CD4-positive, alpha-beta T cell treated with Interleukin-17A for 1 hour (primary cell): ENCODE measurements at places on chromosomes 11 and 22.

DNA sequence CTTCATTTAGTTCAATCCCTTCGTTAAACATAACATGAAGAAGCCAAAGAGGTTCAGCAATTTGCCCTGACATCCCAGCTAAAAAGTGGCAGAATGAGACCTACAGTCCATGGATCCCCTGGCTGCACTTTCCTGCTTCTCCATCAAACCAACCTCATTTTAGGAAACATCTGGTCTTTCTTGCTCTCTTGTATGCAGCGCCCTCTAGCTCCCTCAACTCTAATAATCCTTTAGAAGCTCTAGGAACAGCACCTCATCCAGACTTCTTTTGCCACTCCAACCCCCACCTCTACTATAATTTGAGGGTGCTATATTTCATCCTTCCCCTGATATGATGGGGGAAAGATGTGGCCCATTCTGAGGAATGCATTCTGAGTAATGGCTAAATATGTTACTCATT is 7.4 kb downstream of the CNTF start:
- DNase-seq = peak; percentile 32

GRCh38 chr22:43426816-43427215 is 15.0 kb downstream of the MPPED1 start:
- DNase-seq = no peak

DNA sequence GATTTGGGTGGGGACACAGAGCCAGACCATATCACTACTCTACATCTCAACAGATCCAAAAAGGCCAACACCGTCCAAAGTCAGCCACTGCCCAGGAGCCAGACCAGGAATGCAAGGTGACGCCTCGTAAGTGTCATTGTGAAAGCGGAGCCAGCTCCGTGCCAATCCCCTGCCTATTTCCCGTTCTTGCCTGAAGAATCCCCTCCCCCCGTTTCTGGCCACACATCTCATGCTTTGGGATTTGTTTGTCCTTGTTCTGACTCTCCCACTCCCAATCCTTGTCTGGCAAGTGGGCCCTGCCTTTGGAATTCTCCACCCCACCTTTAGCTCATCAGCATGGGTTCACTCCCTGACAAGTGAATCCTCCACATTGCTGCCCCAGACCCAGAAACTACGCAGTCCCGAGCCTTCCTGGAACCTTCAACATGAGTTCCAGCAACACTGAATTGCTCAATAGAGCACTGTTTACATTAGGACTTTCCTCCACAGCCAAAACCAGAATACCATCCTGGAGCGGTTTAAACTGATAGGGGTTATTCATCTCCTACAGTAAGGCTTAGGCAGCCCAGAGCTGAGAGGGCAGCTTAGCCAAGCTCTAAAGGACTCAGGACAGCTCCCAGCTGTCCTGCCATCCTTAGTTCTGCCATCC is 6.0 kb upstream of the SLC35C1 start:
- no peak for DNase-seq

DNA sequence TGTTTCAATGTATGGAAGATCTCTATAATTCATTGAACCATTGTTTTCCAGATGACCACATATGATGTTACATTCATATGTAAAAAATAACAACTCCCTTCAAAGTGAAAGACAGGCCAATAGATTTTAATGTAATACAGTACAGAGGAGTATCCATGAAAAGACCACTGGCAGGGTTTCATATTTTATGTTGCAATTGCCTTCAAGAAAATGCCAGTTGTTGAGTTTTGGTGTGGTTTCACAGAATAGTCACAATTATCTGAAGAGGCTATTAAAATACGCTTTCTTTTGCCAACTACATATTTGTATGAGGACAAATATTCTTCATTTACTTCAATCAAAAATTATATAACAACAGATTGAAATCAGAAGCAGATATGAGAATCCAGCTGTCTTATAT is 14.3 kb downstream of the AMOTL1 start:
- DNase-seq = no peak

- DNase-seq = no peak
These were observed 63.8 kb upstream of the APOA1 start for GRCh38 chr11:116901211-116901610.

GRCh38 chr11:27207025-27207650 is 155.9 kb downstream of the CCDC34 start:
- DNase-seq = no peak

- DNase-seq = no peak
These were observed 38.5 kb upstream of the LRRC4C start for GRCh38 chr11:41497974-41498373.

DNA sequence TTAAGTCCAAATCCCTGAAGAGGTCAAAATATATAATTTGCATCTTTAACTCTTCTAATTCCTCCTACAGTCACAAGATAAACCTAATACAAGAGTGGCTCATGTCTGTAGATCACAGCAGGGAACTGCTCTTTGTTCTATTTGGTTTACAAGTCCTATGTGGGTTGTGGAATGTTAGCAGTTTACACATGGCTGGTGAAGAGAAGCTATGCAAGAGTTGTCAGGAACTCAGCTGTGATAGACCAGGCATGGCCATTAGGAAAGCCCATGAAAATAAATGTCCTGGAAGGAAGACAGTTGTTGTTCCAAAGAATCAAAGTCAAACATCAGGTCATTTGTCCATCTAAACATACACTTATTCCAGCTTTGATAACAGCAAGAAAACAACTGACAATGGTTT is 312.4 kb upstream of the PITPNB start:
- no peak for DNase-seq

DNA sequence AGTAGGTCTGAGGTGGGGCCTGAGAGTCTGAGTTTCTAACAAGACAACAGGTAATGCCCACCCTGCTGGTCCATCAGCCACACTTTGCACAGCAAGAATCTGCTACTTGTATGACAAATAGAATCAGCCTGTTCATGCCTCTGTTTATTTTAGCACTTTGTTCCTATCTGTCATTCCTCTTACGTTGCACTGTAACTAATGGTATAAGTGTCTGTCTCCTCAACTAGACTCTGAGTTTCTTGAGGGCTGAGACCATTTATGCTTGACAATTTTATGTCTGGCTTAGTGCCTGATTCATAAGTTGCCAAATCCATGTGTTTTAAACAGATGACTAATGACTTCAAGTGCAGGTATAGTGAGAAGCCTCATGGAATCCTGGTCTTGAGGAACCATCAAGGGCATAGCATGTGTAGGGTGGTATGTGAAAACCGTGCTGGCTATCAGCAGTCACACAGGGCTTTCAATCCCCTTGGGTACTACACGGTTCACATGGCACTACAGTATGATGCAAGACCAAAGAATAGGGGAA is 209.7 kb downstream of the C11orf91 start:
- DNase-seq = no peak

- DNase-seq = no peak
These were observed 109.2 kb upstream of the MTMR2 start for GRCh38 chr11:96033095-96033494.

DNA sequence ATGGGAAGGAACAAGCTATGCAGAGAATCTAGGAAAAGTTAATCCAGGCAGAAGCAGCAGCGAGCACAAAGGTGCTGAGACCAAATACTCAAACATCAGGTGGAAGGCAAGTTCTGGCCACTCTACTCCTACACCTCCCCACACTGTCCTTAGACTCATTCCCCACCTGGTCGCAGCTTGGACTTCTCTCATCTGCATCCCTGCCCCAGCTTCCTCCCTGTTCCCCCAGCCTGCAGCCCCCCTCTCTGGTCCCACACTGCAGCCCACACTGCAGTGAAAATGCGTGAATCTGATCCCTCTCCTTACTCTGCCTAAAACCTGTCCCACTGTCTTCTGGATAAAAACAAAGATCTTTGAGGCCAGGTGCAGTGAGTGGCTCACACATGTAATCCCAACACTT is 9.1 kb downstream of the TPBGL start:
- no peak for DNase-seq

DNA sequence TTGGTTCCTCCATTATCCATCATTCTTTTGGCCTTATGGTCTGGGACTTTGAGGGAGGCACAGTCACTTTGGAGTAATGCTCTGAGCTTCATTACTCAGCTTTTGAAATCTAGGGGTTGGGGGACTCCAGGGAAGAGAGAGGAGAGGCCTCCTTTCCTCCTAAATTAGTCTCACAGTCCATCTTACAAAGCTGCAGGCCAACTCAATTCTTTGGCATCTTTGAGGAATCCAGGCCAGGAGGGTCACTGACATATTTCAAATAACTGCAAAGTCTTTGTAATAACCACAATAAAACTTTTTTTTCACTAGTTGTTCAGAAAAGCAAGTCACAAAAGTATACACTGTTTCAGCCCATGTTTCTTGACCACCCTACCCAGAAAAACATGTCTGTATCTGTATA is 73.3 kb upstream of the FAR1 start:
- no peak for DNase-seq

DNA sequence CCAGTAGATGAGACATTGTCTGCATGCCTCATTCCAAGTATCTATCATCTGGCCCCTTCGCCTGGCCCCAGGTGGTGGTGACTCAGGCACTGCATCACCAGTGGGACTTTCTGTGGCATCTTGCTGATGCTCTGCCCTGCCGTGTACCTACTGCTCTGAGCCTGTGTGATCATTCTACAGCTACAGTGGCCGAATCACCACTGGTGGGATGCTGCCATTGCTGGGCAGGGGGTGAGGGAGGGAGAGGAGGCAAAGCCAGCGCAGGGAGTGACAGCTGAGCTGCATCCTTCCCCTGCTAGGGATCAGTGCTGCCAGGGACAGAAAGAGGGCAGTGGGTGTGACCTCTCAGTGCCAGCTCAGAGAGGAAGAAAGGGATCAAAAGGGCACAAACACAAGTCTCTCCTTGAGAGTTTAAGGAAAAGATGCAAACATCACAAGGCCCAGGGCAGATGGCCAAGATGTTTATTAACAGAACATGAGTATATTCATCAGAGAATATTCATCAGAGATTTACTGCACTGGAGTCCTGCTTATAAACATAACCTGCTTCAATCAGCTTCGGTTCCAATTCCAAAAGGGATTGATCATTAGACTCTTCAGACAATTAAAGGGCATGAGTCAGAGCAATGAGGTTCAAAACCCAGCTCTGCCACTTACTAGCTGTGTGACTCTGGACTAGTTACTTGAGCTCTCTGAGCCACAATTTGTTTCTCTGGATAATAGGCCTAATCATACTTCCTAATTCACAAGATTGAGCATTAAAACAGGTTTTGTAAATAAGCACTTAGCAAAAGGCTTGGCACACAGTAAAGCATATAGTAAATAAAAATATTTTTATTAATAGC is 109.8 kb downstream of the NAT10 start:
- DNase-seq = no peak

GRCh38 chr11:121426476-121427399 is 25.4 kb upstream of the SORL1 start:
- DNase-seq = peak; percentile 48

DNA sequence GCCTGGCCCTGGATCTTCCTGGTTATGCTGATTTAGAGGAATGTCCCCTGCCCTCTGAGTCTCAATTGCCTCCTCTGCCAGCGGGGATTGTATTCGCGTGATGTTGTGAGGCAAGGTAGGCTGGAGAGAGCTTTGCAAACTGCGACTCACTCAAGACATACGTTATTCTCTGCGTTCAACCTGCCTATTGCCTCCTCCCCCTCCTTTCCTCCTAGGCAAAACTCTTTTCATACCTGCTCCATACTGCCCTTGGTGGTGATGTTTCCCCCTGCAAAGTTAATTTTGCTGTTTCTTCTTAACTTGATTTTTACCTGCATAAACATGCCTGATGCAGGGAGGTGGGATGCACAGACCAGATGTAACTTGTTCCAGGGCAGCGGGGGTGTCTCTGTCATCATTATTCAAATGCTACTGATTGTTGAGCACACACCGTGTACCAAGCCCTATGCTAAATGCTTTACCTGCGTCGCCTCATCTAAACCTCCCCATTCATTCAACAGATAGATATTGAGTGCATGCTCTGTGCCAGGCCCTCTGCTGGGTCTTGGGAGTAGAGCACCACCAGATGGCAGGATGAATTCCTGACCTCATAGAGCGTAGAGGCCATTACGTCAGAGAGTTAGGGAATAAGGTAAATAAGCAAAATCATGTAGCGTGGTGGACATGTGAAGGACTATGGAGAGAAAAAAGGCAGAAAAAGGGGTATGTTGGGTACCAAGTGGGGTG is 29.0 kb downstream of the SGSM1 start:
- no peak for DNase-seq

DNA sequence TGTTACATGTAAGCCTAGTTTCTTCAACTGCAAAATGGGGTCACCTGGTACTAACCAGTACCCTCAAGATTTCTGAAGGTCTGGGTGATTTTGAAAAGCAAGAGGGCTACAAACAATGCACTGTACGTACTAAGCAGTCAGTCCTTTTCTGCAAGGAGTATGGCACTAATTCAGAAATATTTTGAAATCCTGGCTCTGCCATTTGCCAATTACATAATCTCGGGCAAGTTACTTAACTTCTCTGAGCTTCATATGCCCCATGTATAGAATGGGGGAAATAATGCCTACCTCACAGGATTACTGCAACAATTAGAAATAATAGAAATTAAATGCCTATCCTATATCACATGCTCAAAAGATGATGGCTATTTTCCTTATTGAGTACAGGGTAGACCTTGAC is 60.7 kb upstream of the CCDC89 start:
- DNase-seq = no peak

GRCh38 chr22:20531404-20532201 is 24.2 kb downstream of the MED15 start:
- no peak for DNase-seq

GRCh38 chr11:80649186-80649585 is 1208.4 kb upstream of the TENM4 start:
- no peak for DNase-seq

DNA sequence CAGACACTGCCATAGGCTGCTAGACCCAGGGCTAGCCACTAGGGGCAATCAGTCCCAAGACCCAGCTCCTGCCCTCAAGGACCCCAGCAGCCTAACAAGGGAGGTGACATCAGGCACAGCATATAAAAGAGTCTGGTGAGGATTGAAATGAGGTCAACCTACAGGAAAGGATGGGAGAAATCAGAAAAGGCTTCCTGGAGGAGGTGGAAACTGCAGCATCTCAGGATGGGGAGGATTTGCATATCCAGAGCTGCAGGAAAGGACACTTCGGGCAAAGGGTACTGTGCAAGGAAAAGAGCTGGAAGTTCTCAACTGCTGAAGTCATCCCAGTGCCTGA is 2.9 kb upstream of the ARFGAP2 start:
- peak; percentile 50 for DNase-seq

- DNase-seq = no peak
These were observed 177.2 kb downstream of the CTTN start for GRCh38 chr11:70575396-70576060.

DNA sequence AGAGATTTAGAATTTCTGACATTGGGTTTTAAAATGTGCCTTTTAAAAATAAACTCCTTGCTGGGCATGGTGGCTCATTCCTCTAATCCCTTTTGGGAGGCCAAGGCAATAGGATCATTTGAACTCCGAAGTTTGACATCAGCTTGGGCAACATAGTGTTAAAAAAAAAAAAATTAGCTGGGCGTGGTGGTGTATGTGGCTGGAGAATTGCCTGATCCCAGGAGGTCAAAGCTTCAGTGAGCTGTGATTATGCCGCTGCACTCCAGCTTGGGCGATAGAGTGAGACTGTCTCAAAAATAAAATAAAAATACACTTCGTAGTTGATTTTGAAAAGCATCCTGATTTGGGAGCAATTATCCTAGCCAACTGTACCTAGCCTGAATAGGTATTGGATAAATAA is 3.4 kb upstream of the APLP2 start:
- DNase-seq = no peak

- DNase-seq = no peak
These were observed 11.3 kb downstream of the HTATIP2 start for GRCh38 chr11:20374741-20375300.

GRCh38 chr11:111406589-111406988 is 27.5 kb upstream of the POU2AF1 start:
- DNase-seq = no peak
